Stimulated activated CD4-positive, alpha-beta T cell treated with anti-CD3 and anti-CD28 coated beads, TNF-alpha, amount 100 ng/mL, for 48 hours (primary cell): ENCODE measurements at places on chromosomes 1 and 21.

DNA sequence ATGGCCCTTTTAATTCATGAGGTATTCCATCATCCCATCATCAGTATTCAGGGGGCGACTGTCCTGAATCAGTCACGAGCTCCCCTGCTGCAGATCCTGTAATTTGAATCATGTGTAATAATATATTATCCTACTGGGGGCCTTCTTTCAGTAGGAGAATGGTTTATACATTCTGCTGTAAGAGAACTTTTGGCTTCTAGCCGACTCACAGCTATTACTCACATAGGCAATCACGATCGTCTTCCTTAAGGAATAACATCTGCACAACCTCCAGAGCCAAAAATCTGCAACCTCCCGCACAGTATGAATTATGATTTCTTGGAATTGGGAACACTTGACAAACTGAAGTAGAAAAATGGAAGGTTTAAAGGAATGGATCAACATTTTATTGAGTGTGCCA is 343.0 kb downstream of the USP25 start:
- no peak for DNase-seq

- no peak for DNase-seq
These were observed 9.3 kb downstream of the COQ8A start for GRCh38 chr1:226949401-226949800.

- no peak for DNase-seq
These were observed 124.0 kb upstream of the SPATA6 start for GRCh38 chr1:48596046-48596445.

DNA sequence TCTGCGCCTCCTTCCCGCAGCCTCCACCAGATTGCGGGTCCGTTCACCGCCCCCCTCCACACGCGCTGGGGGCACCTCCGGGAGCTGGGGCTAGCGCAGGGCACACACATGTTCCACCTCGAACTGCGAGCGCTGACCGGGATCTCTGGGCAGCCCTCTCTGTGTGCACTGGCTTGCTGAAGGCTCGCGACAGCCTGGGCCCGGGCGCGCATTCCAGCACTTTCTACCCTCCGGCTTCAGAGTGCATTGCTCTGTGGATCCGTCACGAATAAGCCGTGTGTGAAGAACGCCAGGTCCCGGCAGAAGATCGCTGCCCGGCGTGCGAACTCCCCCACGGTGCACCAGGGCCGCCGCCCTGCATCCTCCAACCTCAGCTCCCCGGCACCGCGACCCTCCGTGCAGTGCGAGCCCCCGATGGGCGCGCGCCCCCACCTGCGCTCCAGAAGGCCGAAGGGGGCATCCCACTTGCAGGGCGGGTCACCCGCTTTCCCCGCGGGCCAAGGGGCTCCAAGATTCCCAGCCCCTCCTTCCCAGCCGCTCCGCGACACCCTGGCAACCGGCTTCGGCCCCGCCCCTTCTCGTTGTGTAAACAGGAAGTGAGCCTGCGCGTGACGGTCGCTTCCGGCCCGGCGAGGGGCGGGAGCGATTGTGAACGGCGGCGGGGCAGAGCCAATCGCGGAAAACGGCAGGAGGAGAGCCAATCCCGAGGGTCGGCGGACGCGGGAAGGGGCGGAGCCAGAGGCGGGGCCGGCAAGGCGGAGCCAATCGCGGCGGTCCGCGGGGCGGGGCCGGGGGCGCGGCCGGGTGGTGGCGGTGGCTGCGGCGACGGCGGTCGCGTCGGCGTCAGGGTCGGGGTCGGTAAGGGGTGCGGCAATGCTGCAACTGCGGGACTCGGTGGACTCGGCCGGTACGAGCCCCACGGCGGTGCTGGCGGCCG is at the start of gene TPRG1L:
Gene TPRG1L, plus strand, starts transcription at position 816 of the 937 bp plus-strand sequence. Its CDS starts 58 bp downstream, at position 874.
- peak; percentile 97 for DNase-seq

GRCh38 chr1:212235857-212236256 is 49.4 kb upstream of the PPP2R5A start:
- no peak for DNase-seq

DNA sequence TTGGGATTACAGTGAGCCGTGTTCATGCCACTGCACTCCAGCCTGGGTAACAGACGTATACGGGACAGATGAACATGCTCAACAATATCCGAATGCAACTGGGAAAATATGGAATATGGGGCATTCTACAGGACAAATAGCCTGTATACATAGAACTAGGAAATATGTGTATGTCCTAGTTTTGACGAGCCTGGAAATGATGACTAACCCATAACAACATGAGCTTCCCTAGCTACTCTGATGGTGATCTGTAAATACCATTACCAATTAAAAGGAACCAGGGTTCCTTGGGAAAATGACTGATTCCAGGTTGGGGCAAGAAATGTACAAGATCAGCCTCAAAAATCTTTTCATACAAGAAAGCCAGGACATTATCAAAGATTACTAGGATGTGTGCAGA is 42.8 kb upstream of the ARTN start:
- DNase-seq, result no peak

- DNase-seq, result no peak
These were observed 289.2 kb upstream of the USP24 start for GRCh38 chr1:55504306-55504731.

GRCh38 chr1:210727709-210728108 is 399.0 kb downstream of the HHAT start:
- no peak for DNase-seq

DNA sequence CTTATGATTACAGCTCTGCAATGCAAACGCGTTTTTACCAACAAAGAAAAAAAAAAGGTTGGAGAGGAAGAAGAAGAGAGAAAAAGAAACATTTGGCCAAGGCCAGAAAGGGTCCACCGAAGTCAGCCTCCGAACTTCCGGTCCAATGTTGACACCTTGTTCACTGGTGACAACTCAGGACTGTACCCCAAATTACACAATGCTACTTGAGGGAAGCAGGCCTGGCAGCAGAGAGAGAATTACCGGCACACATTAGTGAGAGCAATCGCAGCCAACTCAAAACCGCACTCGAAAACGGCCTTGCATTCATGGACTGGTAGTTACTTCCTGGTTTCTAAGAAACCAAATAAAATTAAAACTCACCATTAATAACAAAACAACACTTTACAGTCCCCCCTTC is 652.5 kb downstream of the KIF26B start:
- no peak for DNase-seq

- DNase-seq, result no peak
These were observed 2.3 kb downstream of the KCNC4 start for GRCh38 chr1:110212169-110213142.

GRCh38 chr1:166032572-166033371 is 134.0 kb downstream of the FAM78B start:
- no peak for DNase-seq

GRCh38 chr21:34511787-34512455 is at the start of gene KCNE1:
TSS of gene KCNE1 (minus strand) at chr21:34512210. CDS start at chr21:34449634, 62,576 bp downstream.
- no peak for DNase-seq

- no peak for DNase-seq
These were observed 49.0 kb downstream of the RGS7 start for GRCh38 chr1:241308011-241308410.

- no peak for DNase-seq
These were observed 140.6 kb downstream of the PEX14 start for GRCh38 chr1:10615332-10615731.

DNA sequence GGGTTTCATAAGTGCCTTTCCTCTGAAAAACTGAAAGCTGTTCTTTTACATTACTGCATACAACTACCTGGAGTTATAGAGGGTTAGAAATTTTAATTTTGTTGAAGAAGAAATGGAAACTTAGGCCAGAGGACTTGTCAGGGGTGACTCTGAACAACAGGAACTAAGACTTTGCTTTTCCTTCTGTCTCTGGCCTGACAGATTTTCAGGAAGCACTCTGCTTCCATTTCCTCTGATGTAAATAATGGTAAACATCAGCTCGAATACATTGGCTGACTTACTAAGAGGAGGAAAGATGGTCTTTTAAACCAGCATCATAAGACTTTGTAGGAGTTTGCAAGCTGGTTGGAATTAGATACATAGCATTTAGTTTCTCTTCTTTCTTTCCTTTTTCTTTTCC is 27.1 kb upstream of the PLEKHM2 start:
- DNase-seq, result no peak

DNA sequence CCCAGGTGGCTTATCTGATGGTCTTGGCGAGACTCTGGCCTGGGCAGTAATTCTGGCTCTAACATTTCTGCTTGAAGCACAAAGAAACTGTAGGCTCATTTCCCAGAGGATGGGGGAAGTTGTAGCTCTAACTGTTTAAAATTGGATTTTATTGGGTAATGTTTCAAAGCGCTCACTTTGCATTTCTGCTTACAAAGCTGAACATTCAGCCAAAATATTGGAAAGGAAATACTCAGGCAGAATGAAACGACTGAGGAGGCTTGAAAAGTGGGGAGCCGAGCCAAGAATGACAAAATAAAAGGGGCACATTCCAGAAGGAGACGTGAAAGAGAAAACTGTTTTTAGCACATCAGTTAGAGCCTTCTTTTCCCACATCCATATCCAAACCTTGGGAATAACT is 202.6 kb downstream of the GRIK1 start:
- DNase-seq, result no peak

GRCh38 chr1:51423073-51423821 is 92.9 kb upstream of the TTC39A start:
- no peak for DNase-seq

DNA sequence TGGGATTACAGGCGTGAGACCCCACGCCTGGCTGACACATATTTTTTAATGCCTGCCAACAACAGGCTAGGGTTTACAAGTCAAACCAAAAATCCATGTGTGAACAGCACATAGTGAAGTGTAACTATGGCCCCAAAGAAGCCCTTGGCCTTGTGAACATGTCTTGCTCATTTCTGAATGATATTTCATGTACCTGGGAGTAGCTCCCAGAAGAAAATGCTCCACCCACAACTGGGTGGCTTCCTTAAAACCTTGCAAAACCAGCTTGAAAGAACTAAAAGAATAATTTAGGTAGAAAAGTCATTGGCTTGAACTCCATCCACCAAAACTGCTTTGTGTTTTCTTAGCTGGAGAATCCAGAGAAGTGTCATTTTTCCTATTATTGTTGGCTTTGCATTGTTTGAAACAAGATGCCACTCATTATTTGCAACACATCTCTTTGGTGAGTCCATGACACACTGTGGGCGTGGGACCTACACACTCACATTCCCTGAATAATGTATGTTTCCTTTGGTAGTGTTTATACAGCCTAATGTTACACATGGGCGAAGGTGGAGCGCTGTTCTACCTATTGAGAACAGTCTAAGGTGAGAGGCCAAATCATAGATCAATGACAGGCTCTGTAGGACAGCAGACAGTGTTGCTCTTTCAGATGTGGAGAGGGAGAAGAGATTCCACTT is 28.5 kb upstream of the SDE2 start:
- no peak for DNase-seq

DNA sequence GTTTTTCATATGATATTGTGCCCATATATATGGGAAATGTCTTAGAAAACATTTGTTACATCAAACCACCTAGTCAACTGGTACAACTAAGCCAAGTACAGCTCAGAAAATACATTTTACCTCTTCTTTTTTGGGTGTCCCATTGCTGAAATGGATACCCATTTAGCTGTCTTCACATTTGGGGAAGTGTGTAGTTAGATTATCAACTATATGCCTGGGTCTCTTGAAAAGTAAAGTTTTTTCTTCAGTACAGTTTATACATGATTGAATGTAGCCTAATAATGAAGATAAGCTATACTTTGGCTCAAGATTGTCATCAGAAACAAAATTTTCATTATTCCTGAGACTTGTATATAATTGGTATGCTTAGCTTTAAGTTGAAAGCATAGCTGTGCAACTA is 2.0 kb downstream of the AGO3 start:
- no peak for DNase-seq
